Naive thymus-derived CD4-positive, alpha-beta T cell (primary cell): ENCODE measurements at places on chromosomes 1 and 21. TPM values are rescaled to one million over a fixed set of nuclear protein-coding genes. Genes with fewer than 3 reads are reported as not detected.
A peak's percentile ranks its signal among the peaks of the same experiment; 100 is the strongest.

Gene RFX5
- 29.6 TPM for polyA plus RNA-seq

GRCh38 chr1:119010201-119010600, 22.1 kb upstream of the TBX15 start:
- no peak for DNase-seq

- no peak for DNase-seq
These were observed 26.4 kb downstream of the MYOM3 start for GRCh38 chr1:24085546-24085945.

GRCh38 chr1:230568676-230569075, 73.6 kb upstream of the COG2 start:
- no peak for DNase-seq

- DNase-seq = no peak
These were observed 28.1 kb downstream of the IL23R start for GRCh38 chr1:67194209-67194863.

- DNase-seq = peak; percentile 26
These were observed 55.6 kb downstream of the CLSTN1 start for GRCh38 chr1:9767964-9768668.

DNA sequence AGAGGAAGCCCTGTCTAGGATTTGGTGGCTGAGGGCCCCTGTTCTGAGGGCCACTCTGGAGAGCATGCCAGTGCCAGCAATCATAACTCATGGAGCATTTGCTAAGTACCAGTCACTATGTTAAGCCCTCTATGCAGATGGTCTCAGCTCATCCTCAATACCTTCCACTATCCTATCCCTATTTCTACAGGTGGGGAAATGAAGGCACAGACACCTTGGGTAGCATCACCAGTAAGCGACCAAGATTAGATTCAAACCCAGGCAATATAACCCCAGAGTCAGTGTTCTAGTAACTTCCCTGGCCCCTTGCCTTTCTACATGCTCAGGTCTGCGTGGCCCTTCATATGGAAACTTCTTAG, 7.9 kb upstream of the NBPF1 start:
- no peak for DNase-seq
